ENCODE measurements at places on chromosomes 16 and 17.

DNA sequence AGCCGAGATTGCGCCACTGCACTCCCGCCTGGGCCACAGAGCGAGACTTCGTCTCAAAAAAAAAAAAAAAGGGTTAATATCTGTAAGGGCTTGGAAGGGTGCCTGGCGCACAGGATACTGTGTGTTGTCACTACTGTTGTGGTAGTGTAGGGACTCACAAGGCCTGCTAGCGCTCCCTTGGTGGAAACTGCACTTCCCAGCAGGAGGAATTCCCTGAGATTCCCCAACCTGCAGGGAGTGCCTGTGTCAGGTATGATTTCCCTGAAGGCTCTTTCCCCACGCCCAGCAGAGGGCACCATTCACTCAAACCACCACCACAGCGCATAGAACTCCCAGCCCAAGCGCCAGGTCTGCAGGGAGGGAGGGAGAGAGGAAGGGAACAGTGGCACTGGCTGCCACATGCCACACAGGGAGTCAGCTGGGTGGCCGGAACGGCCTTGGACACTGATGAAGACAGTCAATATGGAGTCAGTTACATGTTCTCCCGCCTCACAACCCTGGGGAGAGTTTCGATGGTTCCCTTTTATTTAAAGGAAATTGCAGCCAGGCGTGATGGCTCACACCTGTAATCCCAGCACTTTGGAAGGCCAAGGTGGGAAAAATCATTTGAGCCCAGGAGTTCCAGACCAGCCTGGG is 32.7 kb upstream of the CDH1 start:
- peak; percentile 32 for DNase-seq

- no peak for DNase-seq
These were observed 96.3 kb upstream of the ZNF469 start for GRCh38 chr16:88286301-88286923.

- DNase-seq = no peak
These were observed 16.3 kb downstream of the FOXJ1 start for GRCh38 chr17:76124582-76125390.

DNA sequence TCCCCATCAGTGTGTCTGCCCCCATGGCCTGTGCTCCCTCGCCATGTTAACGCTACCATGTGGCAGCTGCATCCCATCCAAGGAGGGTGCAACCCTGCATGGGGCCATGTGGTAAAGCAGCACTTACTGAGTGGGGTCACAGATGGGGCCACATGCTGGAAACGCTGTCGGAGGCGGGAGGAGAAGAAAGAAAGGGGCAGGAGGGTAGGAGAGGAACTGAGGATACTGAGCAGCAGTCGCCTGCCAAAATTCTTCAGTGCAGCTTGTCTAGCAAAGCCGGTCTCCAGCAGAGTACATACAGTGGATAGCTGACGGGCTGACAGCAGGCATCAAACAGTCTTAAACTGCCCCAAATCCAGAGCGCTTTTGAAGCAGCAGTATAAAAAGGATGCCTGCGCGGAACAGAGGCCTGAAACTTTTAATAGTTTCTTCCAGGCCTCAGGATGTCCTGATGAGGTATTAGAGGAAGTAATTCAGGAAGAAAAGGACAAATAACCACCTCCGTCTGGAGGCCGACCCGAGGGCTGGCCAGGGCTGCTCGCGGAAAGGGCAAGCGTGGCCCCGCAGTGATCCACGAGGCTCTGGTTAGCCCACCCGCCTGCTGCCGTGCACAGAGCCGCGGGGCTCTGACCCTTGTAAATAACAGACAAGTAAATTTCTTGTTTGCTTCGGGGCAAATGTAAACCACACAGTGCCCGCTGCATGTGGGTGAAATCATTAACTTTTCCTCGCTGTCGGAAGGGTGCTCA is 149.0 kb downstream of the CCDC182 start:
- no peak for DNase-seq

DNA sequence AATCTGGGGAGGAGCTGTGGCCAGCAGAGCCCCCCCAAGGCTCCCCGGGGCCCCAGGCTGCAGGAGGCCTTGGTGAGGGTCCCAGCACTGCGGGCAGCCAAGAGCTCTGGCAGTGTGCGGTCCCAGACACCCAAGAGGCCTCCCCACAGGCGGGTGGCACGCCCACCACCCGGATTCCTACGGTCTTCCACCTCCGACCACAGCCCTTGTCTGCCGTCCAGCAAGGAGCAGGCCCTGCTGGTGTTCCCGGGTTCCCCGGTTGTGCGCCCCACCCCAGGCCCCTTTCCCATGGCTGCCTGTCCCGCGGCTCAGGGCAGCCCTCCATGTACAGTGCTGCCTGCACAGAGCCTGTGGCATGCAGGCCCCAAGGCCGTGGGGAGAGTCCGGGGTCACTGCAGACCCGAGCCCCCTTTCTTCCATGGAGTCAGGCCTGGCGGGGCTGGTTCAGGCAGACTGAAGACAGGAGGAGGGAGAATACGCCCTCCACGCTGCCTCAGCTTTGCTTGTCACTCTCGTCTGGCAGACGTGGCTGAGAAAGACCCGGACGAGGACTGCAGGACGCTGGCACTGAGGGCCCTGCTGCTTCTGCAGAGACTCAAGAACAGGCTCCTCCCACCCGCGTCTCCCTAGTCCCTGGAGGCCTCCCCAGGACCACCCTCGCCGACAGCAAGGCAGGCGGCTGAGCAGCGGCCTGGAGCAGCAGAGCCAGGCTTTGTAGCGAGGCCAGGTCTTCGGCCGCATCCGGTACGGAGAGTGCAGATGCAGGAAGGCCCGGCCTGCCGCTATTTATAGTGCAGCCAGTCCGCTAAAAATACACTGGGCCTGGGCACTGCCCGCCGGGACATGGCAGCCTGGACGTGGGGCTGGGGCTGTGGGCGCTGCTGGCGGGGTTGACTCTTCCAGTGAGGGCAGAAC is 16.4 kb downstream of the TELO2 start:
- DNase-seq = no peak

DNA sequence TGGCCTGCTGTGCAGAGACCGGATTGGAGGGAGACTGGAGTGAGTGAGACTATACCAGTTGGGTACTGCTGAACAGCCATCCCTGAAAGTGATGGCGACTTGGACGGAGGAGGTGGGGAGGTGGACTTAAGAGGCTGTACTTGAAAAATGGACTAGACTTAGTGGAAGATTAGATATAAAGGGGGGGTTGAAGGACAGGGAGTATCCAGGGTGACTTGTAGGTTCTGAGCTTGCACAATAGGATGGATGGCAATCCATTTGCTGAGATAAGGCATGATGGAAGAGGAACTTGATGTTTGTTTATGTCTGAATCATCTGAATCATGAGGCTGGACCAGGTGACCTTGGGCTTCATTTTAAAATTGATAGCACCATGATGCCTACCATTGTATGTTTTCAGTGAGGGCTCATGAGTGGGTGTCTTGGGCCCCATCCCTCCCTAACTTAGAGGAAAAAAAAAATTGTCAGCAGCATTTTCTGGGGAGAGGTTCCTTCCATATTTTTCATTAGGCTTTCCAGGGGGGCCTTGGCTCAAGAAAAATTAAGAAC is 41.2 kb downstream of the PRKCA start:
- DNase-seq = no peak

- no peak for DNase-seq
These were observed 17.6 kb upstream of the CCDC182 start for GRCh38 chr17:57762452-57763395.

GRCh38 chr16:30149250-30149930 is 26.4 kb upstream of the MAPK3 start:
- DNase-seq = no peak

DNA sequence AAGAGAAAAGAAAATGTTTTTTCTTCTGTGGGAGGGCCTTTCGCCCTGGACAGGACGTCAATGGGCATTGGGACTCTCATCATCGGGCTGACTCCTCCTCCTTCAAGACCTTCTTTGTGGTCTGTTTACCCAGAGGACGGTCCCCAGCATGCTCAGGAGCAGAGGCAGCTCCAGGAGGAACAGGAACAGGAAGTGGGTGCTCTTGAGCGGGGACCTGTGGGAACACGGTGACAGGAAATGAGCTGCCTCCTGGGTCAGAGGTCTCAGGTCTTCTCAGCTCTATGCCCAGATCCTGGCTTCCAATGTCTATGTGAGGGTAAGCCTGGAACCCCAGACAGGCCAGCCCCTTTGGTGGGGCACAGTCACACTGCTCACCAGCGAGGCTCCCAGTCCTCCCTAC is 12.2 kb downstream of the CD300LD start:
- DNase-seq = no peak

- no peak for DNase-seq
These were observed 4.8 kb upstream of the BLMH start for GRCh38 chr17:30296499-30297080.

DNA sequence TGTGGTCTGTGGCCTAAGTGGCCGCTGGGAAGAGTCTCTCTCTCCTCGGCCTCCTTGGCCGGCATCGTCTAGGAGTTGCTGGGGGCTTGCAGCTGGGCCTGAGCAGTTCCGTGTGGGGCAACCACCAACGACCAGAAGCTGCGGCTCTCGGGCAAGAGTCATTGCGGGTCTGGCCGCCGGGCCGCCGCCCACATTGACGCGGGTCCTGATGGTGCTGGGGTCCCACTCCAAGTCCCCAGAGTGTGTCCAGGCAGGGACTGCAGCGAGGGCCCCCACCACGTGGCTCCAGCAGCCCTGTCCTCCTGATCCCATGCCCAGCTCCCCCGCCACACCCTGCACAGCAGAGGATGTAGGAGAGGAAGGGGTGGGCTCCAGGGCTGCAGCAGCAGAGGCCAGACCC is 30.9 kb downstream of the UNKL start:
- DNase-seq = no peak

DNA sequence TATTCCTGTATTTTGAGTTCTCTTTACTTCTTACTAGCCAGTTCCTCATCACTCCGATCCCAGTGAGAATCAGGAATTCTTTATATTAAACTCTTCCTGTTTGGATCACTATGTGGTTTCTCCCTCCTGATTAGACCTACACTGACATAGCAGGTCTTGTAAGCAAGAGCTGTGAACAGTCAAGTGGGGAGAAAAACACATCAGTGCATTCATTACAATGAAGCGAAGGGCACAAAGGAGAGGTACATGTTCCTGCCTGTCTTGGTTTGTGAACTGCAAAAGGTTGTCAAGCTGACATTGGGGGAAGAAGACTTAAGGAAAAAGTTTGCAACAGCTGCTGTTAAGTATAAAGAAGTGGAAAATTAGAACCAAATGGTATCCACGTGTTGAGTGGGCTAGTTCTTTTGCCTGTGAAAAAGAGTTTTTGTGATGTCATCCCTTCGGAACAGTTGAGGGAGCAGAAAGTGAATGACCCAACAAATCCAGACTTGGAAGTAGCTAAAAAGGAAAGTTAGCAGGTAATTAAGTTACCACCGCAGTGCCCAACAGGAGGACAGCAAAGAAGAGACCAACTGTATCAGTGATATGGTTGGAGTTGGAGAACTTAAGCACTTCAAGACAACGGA is 23.0 kb upstream of the TRIM25 start:
- DNase-seq = no peak

DNA sequence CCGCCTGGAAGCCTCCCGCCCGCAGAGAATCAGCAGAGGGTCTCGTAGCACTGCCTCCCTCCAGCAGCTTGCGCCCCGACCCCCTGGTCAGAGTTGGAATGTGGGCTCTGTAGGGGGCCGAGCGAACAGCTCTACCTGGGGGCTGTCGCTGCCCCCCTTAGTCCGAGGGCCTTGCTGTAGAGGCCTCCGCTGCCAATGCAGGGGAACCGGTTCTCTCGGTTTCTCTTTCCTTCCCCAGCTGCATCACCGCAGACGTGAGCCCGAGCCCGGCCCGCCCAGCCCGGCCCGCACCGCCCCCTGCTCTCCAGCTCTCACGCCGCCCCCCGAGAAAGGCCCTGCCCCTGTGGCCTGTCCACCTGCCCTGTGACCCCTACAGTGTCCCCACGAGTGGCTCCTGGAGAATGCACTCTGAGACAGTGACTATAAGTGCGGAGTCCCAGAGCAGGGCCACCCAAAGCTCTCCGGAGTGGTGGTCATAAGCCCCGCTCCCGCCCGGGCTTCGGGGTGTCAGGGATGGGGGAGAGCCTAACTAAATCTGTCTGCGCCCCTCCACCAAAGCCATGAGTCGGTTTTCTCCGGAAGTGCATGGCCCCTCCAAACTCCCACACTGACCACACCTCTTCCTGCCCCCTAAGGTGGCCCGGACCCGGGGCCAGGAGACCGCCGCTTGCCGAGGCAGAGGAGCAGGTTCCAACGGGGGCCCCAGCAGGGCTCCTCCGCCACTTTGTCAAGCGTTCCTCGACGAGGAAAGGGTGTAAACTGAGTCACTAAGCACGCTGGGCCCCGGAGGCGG is 1.7 kb downstream of the ARHGAP27 start:
- DNase-seq = no peak

GRCh38 chr17:43554857-43555256 is 8.7 kb upstream of the ETV4 start:
- no peak for DNase-seq

DNA sequence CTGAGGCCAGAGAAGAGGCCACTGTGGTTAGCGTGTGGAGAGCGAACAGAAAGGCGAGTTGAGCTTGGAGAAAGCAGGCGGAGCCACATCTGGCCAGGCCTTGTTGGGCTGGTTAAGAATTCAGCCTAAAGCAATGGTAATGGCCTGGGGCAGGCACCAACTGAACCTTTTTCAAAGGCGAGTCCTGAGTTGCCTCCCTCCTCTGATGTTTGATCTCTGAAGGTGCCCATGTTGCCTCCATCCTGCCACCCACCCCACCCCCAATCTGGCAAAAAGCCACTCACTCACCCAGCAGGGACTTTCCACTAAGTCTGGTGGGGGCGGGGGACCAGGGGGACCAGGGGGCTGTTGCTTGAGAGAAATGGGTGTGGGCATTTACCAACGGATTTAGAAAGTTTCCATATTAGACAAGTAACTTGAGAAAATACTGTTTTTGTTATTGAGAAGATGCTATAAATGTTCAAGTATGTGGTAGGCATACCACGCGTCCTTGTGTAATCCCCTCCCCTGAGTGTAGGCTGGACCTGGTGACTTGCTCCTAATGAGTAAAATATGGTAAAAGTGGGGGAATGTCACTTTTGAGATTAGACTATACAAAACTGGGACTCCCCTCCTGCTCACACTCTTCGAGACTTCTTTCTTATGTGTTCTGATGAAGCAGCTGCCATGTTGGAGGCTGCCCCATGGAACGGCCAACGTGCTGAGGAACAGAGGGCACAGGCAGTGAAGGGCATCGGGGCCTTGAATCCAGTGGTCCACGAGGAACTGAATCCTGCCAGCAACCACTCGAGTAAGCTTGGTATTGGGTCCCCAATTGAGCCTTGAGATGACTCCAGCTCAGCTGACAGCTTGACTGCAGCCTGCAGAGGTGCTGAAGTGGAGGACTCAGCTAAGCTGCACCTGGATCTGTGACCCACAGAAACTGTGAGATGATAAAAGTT is 29.9 kb upstream of the TNS4 start:
- no peak for DNase-seq

DNA sequence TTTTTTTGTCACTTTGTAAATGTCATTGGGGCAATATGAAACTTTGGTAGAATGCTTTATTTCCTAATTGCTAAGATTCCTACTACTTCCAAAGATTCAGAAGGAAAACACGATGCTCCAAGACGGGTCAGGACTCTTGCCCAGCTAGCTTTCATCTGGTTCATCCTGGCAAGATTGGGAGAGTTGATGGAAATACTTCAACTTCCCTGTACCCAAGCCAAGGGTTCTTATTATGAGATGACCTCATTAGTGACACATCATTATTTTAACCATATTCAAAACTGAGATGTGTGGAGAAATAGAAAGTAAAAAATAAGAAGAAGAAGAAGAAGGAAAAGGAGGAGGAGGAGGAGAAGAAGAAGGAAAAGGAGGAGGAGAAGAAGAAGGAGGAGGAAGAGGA is 25.6 kb downstream of the SOX9 start:
- no peak for DNase-seq

GRCh38 chr17:33901085-33901484 is 354.0 kb upstream of the CCL2 start:
- DNase-seq = no peak
